ENCODE measurements at places on chromosomes 7 and 10.

DNA sequence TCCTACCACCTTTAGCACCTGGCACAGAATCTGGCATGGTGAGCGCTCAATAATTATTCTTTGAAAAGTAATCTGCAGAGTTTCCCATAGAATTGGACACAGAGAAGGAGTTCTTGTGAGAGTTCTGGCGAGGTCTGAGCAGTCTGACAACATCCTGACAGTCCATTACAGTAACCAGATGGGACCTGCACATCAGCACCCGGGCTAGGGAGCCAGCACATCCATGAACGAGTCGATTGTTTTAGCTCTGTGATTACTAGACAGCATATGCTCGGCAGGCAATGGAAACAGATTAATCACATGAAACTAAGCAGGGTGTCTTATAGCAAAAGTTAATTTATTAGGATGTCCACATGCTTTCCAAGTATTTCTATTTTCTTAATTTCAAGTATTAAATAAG, 96.7 kb downstream of the SEMA3D start:
- DNase-seq: no peak

DNA sequence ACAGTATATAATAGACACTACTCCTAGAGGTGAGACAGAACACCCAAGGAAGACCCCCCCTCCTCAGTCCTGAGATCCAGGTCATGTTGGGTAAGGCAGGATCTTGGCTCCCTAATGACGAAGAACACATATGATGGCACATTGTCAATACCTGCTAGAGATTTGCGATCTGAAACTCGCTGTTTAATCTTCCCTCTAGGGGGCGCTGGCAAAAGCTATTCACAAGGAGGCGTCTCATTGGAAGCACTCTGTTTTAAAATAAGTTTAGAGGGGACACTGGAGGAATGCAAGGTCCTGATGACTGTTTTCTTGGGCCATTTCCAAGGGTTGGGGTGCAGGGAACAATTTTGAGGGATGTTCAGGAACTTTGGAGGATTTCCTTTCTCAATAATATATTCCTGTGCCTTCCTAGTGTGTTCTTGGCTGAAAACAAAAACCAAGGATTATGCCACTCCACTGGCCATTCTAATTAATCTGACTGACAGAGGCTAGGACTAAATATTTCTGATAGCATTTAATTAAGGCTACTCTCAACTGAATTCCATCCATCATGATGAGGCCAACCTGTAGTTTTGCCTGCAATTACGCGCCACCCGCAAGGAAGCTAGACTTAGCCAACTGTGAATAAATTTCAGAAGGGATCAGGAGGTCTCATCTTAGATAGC, 1013.8 kb upstream of the MBL2 start:
- no peak for DNase-seq

- DNase-seq: no peak
Observed at GRCh38 chr7:119720541-119720940, 552.4 kb upstream of the KCND2 start.

- no peak for DNase-seq
Observed at GRCh38 chr7:14717816-14718215, 184.7 kb downstream of the DGKB start.

DNA sequence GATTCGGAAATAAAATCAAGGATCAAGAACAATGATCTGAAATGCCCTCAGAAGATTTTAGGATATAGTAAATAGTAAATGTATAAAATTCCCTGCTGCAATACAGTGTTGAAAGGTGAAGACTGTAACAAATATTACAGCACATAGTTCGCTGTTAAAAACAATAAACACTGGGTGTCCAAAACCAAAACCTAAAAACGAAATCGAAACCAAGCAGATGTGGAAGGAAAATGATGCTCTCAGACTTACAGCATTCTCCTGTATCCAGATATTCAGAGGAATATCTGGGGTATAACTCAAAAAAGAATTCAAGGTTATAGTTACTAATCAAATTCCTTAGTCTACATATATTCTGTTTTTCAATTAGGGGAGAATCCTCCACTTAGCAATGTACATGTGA, 708.1 kb upstream of the PCDH15 start:
- no peak for DNase-seq

- no peak for DNase-seq
Observed at GRCh38 chr10:111831058-111831457, 352.5 kb downstream of the GPAM start.

DNA sequence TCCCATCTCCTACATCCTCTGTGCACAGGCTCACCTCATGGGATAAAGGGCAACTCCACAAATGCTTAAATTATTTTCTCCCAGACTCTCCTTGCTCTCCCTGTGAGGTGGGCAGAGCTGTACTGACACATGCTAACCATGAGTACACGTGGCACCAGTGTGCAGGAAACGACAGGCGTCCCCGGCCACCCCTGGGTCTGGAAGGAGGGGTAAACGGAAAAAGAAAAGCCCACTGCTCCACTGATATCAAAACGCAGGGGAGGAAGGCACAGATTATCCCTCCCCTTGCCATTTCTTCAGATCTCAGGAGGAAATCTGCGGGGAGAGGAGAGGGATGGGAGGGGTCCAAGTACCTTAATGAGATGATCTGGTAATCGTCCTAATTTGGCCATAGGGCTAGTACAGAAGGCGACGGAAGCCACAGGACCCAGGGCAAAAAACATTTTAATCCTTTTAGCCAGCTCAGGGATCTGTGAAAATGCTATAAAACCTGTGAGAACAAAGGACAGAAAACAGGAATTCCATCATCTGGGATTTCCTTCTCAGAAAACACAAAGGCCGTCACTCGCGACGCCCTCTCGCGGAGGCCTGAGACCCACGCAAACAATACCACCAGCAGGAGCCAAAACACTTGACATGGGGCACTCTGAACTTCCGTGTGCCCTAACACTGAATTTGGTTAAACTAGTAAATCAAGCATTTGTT, 17.8 kb upstream of the CH25H start:
- DNase-seq: no peak

DNA sequence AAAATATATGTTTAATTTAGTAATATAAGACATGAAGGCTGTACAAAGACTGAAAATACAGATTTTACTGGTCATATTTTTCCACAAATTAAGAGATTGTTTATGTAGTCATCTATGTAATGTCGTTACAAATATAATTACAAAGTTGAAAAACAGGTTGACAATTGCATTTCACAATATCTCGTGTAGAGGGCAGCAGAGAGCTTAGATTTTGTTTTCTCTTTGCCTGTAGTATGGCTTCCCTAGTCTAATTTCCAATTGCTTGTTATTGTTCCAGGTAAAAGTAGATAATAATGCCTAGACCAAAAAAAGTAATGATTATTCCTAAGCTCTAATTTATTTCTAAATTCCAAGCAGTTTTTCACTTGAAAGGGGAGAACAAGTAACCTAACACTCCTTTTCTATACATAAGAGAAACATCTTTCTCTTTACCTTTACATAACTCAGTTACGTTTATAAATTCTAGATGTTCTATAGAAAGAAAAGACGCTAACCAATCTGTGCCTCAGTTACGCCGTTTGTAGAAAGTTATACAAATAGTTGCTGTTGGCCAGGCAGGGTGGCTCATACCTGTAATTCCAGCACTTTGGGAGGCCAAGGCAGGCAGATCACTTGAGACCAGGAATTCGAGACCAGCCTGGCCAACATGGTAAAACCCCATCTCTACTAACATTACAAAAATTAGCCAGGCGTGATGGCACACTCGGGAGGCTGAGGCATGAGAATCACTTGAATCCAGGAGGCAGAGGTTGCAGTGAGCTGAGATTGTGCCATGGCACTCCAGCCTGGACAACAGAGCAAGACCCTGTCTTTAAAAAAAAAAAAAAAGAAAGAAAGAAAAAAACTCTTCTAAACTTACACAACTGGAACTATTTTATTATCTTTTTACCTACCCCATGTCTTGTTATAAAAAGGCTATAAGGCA, 30.0 kb downstream of the NET1 start:
- DNase-seq: peak; percentile 72

DNA sequence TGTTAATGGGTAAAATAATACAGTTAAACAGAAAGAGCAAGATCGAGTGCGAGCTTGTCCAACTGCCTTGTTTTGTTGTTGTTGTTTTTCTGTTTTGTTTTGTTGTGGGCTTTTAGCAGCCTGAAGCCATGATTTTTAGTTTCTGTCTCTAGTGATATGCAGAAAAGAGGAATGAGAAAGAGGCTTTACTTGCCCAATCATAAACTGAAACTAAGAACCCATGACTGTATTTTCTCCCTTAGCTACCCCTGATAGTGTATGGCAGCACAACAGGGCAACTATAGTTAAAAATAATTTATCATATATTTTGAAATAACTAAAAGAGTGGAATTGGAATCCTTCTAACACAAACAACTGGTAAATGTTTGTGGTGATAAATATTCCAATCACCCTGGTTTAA, 493.9 kb downstream of the GLRX3 start:
- DNase-seq: no peak

- DNase-seq: no peak
Observed at GRCh38 chr7:66671034-66671433, 42.4 kb downstream of the KCTD7 start.

GRCh38 chr10:49627644-49628247, 13.9 kb downstream of the CHAT start:
- DNase-seq: no peak

GRCh38 chr10:26432938-26433337, 5.2 kb upstream of the APBB1IP start:
- DNase-seq: peak; percentile 25

DNA sequence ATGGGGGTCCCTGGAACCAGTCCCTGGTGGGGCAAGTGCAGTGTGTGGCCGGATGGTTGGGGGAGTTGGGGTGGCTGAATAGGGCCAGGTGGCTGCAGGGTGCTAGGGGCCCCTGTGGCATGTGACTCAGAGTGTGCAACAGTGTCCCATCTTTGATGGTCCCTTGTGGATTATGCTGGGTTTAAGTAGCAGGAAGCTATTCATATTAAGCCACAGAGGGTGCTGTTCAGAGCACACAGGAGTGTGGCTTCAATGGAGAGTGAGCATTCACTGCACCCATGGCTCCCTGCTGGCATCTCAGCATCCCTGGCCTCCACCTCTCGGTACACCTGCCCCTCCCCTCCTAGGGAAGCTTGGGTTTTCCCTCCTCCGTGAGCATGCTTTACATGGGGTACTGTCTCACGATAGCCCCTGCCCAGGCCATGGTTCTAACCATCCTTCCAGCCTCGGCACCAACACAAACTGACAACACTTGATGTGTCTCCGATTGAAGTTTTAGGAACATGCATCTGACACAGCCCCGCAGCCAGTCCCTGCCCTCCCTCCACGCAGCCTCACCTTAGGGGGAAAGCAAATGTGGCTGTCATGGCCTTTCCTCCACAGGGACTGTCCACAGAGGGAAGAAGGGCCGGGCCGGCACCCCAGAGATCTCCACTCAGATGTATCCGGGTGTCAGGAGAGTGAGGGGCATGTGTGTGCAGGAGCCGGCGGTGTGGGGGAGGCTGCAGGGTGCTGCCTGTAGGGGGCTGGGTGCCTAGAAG, 30.4 kb upstream of the PPIF start:
- DNase-seq: no peak

- DNase-seq: no peak
Observed at GRCh38 chr10:9023206-9023605, 968.7 kb downstream of the GATA3 start.

- DNase-seq: no peak
Observed at GRCh38 chr7:25059576-25059975, 65.5 kb downstream of the CYCS start.

DNA sequence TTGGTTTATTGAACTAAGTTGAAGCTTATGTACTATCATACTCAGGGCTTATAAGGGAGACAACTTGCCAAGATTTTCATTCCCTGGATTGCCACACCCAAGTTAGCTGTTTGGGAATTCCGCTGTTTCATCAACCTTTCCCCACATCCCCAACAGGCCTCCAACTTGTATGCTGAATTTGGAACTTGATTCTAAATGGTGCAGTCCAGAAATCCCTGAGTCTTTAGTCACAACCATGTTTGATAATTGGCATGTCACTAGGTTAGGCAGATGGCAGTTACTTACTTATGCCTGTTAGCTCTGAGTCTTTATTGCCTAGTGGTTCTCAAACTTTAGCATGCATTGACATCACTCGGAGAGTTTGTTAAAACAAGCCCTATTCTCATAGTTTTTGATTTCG, 135.4 kb upstream of the PRPS1L1 start:
- DNase-seq: no peak

DNA sequence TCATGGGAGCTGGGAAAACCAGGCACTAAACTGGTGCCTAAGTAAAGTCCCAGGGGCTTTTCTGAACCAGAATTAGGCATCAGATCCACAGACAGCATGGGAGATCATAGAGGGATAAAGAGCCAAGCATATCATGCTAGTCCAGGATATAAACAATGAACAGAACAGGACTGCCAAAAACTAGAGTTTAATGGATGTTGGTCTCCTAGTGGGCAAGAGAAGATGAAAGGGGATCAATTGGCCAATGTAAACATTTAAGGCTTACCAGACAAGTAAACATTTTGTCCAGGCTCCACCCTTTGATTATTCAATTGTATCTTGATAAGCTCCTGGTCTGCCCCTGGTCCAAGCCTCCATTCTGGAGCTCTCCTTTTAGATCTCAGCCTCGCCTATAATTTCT, 18.9 kb downstream of the MACC1 start:
- DNase-seq: no peak

GRCh38 chr10:75058161-75058560, 53.3 kb upstream of the SAMD8 start:
- no peak for DNase-seq

- DNase-seq: no peak
Observed at GRCh38 chr10:613271-614138, 76.0 kb downstream of the DIP2C start.

GRCh38 chr7:155360495-155361345, 63.0 kb downstream of the INSIG1 start:
- no peak for DNase-seq

- DNase-seq: no peak
Observed at GRCh38 chr7:31049005-31049765, 2.9 kb upstream of the ADCYAP1R1 start.

DNA sequence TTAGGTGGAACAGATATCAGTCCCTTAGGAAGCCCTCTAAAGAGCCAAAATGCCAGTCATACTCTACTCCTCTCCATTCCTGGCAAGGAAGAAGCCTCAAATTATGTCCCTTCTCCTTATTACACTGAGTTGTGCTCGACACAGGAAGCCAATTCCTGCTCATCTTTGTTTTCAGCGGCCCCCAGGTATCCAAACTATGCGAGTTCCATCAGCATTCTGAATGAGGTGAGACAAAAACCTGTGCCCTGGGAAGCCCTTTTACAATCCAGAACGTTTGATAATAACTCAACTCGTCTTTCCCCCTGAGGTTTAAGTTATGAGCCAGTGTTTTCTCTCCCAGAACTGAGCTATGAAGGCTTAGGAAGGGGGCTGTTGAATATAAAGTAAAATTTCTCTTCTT, 580.5 kb downstream of the NXPH1 start:
- DNase-seq: no peak

GRCh38 chr10:131812736-131813604, 87.8 kb upstream of the PPP2R2D start:
- no peak for DNase-seq
